ENCODE measurements at places on chromosomes 4 and X.

GRCh38 chr4:165726831-165727230 is 146.2 kb upstream of the TLL1 start:
- ATAC-seq: no peak

DNA sequence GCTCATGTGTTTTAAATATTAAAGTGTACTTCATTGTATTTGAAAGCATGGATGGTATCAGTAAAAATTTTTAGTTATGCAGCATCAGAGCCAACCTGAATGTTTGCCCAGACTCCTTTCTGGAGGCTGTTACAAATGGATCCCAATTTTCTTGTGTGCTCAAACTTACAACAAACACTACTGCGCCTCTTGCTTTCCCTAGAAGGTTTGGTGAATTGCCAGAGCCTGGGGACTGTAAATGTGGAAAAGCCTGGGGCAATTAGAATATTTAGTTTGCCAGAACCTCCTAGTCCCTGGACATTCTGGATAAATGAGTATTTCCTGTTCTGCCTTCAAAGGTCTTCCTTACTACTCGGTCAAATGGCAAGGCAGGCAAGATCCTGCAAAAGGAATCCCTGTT is 4.8 kb downstream of the CAPN6 start:
- no peak for ATAC-seq

GRCh38 chr4:28176942-28177341 is 1316.3 kb downstream of the STIM2 start:
- no peak for ATAC-seq

DNA sequence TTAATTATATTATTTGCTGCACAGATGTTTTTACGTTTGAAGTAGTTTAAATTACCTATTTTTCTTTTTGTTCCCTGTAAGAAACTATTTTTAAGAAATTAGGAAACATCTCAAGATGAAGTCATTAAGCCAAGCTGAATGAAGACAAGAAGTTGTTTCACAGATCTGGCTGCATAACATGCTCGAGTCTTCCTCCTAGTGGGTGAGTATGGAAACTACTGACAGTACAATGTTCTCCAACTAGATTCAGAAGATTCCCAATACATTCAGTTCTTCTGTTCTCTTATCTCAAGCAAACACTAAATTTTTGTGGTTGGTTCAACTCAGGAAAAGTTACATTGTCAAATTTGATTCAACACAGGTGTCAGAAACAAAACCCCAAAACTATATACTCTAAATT is 256.8 kb upstream of the VCX start:
- ATAC-seq: no peak

GRCh38 chr4:180682776-180683175 is 1560.4 kb upstream of the TENM3 start:
- no peak for ATAC-seq

GRCh38 chr4:17817027-17817426 is 6.2 kb downstream of the NCAPG start:
- peak; percentile 75 for ATAC-seq

DNA sequence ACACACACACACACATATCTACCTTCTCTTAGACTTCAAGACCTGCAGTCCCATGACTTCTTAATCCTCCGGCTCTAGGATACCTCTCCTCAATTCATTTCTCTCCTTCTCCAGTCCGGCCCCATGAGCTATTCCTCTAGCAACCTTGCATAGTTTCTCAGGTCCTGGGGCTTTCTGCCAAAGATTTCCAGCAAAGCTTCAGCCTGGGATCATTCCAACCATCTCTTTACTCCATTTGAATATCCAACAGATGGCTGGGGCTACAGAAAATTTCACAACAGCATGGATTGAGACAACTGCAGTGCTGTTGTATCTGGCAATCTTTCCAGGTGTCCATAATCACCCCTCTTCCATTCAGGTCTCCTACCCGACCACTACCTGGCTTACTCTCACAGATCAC is 184.1 kb downstream of the DCHS2 start:
- ATAC-seq: no peak

DNA sequence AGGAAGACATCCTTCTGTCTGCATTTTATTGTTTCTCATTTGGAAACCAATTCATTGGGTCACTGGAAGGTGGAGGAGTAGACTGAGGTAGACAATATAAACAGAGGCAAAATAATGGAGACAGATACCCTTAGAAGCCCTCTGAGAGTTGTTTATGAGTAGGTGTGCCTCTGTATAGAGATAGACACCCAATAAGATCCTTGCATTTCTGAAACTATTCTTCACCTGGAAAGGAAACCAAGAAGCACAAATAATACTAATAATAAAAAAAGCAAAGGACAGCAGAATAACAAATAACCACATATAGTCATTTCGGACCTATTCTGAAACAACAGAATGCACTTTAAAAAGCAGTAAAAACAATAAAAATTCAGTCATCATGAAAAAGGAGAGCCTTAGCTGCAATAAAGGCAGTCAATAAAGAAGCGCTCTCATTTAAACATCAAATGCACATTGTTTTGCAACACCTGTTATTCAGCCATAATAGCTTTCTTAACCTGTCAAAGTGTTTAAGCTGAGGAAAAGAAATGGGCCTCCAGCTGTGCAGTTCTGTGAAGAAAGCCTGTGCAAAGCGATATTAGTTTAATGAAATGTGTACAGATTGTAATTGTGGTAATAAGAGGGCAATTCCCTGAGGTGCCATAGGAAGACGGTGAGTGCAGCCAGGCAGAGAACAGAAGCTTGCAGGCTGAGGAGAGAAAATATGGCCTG is 904.2 kb downstream of the STPG2 start:
- ATAC-seq: no peak

DNA sequence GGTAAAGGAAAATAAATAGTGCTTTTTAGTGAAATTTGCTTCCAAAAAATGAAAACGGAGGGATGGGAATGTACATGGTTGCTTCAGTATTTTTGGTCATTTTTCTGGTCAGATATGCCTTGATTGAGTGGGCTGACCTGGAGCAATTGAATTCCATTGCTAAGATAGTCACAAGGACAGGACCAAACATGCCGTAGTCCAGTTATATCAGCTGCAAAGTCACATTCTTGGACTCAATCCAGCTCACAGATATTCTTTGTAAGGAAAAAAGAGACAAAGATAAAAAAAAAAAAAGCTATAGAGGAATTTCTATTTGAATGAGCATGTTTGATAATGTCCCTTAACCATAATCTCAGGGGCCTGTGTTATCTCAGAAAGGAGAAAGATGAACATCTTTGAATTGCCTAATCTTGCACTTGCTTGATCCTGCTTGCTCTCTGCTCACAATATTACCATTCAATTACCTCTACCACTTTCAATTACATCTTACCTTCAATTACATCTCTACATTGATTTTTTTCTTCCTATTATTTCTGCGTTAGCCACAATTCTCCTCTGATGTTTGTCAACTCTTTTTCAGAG is 75.4 kb upstream of the PACRGL start:
- ATAC-seq: no peak

- no peak for ATAC-seq
Measured at GRCh38 chr4:148214529-148215166, 227.6 kb downstream of the NR3C2 start.

DNA sequence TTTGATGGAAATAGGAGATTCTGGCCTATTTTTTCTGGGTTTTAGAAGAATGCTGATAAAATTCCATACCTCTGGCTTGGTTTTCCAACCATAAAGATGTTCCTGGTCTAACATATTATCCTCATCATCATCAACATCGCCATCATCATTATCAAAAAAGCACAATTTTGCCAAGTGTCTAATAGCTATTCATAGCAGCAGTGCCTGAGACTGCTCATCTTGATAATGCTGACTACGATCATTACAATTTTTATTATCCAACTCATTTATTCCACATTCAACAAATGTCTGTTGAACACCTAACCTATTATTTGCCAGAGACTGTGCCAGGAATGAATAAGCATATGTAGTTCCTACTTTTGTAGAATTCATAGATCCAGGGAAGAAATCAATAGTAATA is 303.5 kb upstream of the GATB start:
- ATAC-seq: no peak

- ATAC-seq: no peak
Measured at GRCh38 chr4:73998040-73999011, at the start of gene CXCL5. CXCL5 (minus strand) TSS chr4:73998677; CDS start chr4:73998581, 96 bp downstream.

DNA sequence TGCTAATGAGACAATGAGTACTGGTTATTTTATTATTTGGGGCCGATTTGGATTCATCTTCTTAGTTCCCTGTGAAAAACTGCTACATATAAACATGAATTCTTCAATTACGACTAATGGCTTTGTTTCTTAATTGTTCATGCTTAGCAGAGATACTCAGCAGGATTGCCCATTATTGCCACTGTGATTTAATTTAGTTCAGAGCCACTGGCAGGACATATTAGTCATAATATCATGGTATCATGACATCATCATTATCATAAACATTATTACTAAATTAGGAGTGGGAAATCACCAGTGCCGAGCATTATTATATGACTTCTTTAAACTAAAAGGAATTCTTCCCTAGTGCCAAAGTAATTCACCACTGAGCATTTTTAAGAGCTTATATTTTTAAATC is 201.4 kb downstream of the SPOCK3 start:
- no peak for ATAC-seq

- ATAC-seq: no peak
Measured at GRCh38 chr4:143375326-143376073, 38.8 kb downstream of the GAB1 start.

GRCh38 chrX:137171626-137172025 is 137.8 kb upstream of the GPR101 start:
- no peak for ATAC-seq

GRCh38 chrX:74490247-74490646 is 69.0 kb downstream of the SLC16A2 start:
- no peak for ATAC-seq

- ATAC-seq: no peak
Measured at GRCh38 chr4:123260653-123261052, 135.9 kb upstream of the SPRY1 start.

GRCh38 chr4:21765810-21766407 is 182.7 kb downstream of the KCNIP4 start:
- no peak for ATAC-seq

GRCh38 chr4:185592845-185593488 is 57.7 kb upstream of the PDLIM3 start:
- ATAC-seq: no peak

DNA sequence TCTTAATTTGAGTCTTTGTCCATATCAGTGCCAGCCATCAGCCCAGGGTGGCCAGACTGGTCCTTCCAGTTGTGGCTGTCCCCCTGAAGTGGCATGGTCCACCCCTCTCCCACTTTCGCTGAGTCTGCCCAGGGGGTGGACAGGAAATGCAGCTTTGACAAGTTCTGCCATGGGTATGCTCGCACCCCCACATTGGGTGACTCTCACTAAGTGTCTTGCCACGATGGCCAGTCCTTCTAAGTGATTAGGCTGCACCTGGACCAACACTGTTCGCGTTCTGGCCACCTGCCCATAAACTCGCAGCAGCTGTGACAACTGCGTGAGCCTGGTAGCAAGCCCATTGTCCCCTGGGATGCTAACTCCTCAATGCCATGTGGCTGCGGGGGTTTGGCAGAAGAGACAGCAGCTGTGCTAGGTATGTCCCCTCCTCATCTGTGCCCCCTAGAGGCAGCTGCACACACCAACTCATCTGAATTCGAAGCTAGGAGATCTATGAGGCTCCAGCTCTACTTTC is 10.0 kb upstream of the LNX1 start:
- no peak for ATAC-seq

- no peak for ATAC-seq
Measured at GRCh38 chrX:132853040-132853439, 105.4 kb downstream of the HS6ST2 start.

GRCh38 chr4:75985116-75985515 is 5.6 kb downstream of the SDAD1 start:
- no peak for ATAC-seq

DNA sequence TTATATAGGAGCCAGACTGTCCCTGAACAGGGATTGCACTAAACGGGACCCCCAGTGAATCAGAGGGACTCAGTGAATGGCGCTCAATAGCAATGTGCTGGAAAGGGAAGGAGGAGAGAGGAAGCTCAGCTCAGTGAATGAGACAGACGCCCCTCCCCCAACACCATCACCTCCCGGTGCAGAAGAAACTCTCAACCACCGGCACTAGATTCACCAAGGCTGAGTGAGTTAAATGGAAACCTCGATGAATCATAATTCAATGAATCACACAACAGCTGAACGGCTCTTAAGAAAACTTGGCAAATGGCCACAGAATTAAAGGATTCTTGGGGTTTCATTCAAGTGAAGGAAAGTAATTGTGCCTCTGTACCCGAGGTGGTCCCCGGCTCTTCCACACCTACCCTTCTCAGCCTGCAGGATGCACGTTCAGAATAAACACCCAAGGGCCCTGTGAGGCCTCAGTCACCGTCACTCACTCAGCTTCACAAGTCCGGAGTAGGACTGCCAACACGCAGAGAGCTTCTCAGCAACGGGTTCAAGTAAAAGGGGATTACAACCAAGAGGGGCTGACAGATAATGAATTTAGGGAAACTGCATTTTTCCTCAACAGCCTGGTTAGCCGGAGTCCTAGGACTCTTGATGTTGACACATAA is 29.3 kb downstream of the CRMP1 start:
- ATAC-seq: peak; percentile 87

- no peak for ATAC-seq
Measured at GRCh38 chr4:62517716-62518115, 1317.6 kb downstream of the ADGRL3 start.

GRCh38 chr4:120209706-120210105 is 143.1 kb upstream of the MAD2L1 start:
- ATAC-seq: no peak

- no peak for ATAC-seq
Measured at GRCh38 chr4:47451657-47452056, 11.8 kb downstream of the COMMD8 start.

DNA sequence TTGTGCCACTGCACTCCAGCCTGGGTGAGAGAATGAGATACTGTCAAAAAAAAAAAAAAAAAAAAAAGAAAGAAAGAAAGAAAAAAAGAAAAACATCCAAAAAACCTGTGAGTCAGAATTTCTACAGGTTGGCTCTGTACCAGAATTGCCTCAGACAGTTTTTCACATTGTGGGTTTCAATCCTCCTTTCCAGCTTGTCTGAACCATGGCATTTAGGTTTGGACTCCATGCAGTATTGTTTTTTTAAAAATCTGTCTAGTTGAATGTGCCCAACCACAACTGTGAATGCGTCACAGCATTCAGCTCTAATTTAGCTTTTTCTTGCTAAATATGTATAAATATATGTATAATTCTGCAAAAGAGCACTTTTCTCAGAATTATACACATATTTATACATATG is 31.4 kb upstream of the ARSH start:
- ATAC-seq: no peak

- ATAC-seq: peak; percentile 41
Measured at GRCh38 chrX:57821703-57822387, 88.4 kb downstream of the ZXDA start.

- peak; percentile 25 for ATAC-seq
Measured at GRCh38 chr4:109947918-109948317, 35.2 kb downstream of the EGF start.

DNA sequence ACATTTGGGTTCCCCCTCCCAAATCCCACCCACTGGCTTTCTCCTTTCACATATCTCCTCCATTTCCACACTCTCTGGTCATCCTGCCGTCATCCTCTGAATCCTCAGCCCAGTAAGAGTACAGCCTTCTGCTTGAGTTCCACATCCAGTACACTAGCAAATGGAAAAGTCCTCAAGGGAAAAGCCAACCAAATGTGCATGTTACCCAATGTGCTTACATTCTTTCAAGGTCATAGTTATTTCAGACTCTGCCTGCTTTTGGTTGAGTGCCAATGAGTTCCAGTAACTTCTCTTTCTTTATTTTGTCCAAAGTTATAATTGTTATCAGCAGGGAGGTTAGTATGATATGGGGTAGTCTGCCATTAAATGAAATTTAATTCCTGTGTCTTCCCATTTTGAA is 78.1 kb downstream of the SRPX start:
- ATAC-seq: no peak

- ATAC-seq: peak; percentile 98
Measured at GRCh38 chr4:189940178-189941004, at the start of gene FRG1. FRG1 (plus strand) TSS chr4:189940872; CDS start chr4:189941010, 138 bp downstream.

- ATAC-seq: no peak
Measured at GRCh38 chrX:42615161-42615563, 162.8 kb downstream of the PPP1R2C start.
